ENCODE measurements at places on chromosomes 5 and 9.
A peak's percentile ranks its signal among the peaks of the same experiment; 100 is the strongest.

DNA sequence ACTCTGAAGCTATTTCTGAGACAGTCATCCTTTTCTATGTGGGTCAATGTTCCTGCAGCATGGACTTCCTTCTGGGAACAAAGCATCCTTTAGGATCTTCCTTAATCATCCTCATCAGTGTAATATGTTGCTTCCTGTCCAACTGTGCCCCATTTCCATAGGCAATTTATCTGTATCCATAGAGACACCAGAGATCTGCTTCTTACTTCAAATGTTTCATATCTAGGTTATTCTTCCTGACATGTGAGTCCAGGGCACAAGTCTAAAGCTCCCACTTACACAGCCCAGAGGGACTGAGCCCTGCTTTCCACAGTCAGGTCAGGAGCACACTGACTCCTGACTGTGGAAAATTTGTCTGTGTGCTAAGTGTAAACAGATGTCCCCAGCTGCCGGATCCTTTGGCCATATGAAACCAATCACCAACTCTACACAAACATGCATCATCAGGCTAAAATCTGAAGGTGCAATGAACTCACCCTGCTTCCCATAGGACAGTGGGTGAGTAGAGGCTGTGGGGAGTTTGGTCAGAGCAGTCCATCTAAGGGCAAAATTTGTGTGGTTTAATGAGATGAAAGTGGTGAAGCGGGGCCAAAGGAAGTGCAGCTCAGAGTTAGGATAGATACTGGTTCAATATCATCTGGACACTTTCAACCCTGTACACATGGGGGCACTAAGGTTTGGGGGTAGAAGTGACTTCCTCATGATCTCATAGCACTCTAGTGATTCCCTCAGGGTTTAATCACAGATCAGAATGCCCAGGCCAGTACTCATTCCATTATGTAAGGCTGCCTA lies 85.2 kb upstream of the TNC start:
- DNase-seq: no peak

GRCh38 chr5:177373806-177374205 lies 10.4 kb upstream of the SLC34A1 start:
- DNase-seq: no peak

DNA sequence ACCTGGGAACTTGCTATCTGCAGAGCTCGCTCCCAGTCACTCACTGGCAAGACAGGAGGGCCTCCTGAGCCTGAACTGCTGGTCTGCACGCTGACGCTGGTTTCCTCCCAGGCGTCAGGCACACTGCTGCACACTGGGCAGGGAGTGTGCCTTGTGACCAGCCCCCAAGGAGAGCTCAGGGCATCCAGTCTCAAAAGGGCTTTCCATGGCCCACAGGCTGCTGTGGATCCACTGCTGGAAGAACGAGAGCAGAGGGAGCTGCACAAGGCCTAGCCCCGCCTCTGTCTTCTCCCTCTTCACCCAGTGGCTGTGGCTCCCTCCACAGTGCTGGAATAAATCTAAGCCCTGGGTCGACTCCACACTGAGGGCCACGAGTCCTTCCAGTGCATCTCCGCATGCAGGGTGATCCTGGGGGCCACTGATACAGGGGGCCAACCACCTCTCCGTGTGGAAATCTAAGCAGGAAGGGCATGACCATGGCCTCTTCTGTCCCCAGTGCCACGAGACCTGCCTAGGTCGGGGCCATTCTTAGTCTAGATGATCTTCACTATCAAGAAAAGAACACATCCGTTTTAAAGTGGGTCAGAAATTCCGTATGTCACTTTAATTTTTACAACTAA lies 93.6 kb downstream of the CAMSAP1 start:
- no peak for DNase-seq

- peak; percentile 5 for DNase-seq
These were observed 99.3 kb upstream of the NIPBL start for GRCh38 chr5:36777105-36777757.

DNA sequence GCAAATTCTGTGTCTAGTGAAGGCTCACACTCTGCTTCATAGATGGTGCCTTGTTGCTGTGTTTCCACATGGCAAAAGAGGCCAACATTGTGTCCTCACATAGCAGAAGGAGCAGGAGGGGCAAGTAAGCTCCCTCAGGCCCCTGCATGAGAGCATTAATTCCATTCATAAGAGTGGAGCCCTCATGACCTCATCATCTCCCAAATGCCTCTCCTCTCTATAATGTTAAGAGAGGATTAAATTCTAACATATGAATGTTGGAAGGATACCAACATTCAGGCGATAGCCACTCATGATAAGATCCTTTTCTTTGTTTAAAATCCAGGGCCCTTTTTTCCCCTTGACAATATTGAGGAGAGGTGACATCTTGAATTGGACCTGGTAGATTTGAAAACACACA lies 35.2 kb upstream of the PAM start:
- no peak for DNase-seq

- no peak for DNase-seq
These were observed 56.6 kb downstream of the TEK start for GRCh38 chr9:27165670-27166069.

DNA sequence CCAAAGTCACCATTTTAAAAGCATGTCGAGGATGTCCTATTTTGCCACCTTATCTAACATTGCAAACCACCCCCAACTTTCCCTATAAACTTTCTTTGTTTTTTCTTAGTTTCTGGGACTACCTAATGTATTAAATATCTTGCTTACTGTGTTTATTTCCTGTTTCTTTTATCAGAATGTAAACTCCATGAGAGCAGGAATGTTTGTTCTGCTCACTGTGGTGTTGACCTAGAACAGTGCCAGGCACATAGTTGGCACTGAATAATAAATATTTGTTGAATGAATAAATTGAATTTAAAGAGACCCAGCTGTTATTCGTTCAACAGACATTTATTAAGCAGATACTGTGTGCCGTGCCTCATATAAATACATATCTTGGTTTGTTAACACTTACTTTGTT lies 35.2 kb downstream of the MACIR start:
- no peak for DNase-seq

DNA sequence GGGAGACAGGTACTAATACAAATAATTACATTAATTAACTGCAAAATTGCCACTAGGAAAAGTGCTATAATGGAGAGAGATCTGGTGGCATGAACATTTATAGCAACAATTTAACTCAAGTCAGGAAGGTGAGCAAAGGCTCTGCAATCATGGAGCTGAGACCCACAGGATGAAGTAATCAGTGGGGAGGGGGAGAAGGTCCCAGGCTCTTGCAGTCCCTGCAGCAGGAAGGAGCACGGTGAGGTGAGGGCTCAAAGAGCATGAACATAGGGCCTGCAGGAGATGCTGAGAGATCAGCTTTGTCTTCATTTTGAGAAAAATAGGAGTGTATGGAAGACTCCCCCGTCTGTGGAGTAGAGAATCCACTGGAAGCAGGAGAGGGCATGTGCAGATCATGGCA lies 6.5 kb downstream of the PTPN3 start:
- no peak for DNase-seq

GRCh38 chr5:109844148-109844547 lies 154.4 kb downstream of the MAN2A1 start:
- DNase-seq: no peak

GRCh38 chr5:54580997-54581811 lies 63.6 kb downstream of the SNX18 start:
- no peak for DNase-seq

DNA sequence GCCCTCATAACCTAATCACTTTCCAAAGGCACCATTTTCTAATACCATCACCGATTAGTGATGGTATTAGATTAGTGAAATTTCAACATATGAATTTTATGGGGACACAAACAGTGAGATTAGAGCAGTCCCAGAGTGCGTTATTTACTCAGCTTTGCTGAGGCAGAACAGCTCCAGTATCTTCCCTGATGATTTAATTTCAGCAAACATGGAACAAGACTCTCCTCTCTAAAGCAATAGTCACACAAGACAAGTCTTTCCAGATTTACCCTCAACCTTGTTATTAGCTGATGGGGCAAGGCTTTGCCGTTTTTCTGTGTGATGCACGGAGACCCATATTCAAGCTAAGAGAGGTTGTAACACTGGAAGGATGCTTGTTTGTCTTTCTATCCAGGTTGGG lies 333.4 kb downstream of the FBXL7 start:
- DNase-seq: no peak

DNA sequence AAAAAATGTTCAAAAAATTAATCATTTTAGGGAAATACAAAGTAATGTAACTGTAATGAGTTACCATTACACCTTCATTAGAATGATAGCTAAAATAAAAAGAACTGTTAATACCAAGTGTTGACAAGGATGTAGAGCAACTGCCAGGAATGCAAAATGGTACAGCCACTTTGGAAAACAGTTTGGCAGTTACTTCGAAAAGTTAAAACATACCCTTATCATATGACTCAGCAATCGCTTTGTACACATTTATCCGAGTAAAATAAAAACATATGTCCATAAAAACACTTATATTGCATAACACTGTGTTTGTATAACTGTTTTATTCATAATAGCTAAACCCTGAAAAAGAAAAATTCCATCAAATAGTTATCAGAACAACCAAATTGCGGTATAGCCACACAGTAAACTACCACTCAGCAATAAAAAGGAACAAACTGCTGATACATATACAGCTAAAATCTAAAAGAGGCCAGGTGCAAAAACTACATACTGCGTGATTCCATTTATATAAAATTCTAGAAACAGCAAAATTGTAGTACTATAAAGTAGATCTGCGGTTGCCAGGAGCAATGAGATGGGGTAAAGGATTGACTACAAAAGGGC lies 61.7 kb downstream of the RFX3 start:
- no peak for DNase-seq

GRCh38 chr9:100590481-100590880 lies 12.6 kb downstream of the CAVIN4 start:
- no peak for DNase-seq

- DNase-seq: no peak
These were observed 151.9 kb downstream of the NTRK2 start for GRCh38 chr9:84821431-84821830.

- DNase-seq: no peak
These were observed 136.2 kb downstream of the TARS1 start for GRCh38 chr5:33576726-33577590.

DNA sequence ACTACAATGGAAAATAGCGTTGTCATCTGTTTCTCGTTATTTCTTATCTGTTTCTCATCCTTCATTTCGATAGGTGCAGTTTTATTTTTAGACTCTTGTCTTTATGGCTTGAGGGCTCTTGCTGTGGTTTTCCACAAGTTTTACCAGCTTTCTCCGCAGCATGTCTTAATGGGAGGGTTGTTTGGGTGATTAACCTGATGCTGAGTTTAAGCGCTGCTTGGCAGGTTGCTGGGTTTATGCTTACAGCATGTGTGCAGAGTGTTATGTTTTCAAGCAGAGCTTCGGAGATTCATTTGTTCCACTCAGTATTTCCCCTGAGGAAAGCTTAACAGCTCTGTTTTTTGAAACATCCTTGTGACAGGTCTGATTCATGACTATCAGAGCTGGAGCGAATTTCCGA lies 154.0 kb downstream of the SLC12A2 start:
- DNase-seq: no peak

- no peak for DNase-seq
These were observed 14.5 kb upstream of the TGFBI start for GRCh38 chr5:136014049-136015002.

GRCh38 chr5:147396070-147396823 lies 113.6 kb downstream of the DPYSL3 start:
- DNase-seq: no peak

Data from right renal pelvis (tissue), 4 donors.